ENCODE measurements at places on chromosomes 1 and 21. TPM values are rescaled to one million over a fixed set of nuclear protein-coding genes. Genes with fewer than 3 reads are reported as not detected.

Gene PDC
- total RNA-seq = not detected

Gene BSND
- not detected for total RNA-seq

Gene IFNAR1
- total RNA-seq = 19.6 TPM

Gene HRNR
- total RNA-seq = not detected

Gene HCRTR1
- total RNA-seq = not detected

Gene ETV3L
- 0.67 TPM for total RNA-seq

Gene GJB5
- total RNA-seq = not detected

Gene LRRC38
- not detected for total RNA-seq

Gene ZNF695
- total RNA-seq = 15.1 TPM

Gene SPRR3
- total RNA-seq = not detected

Gene PYHIN1
- total RNA-seq = not detected

Gene TNFRSF25
- 68.3 TPM for total RNA-seq
